ENCODE measurements at places on chromosomes 6 and 20. TPM values are rescaled to one million over a fixed set of nuclear protein-coding genes. Genes with fewer than 3 reads are reported as not detected.

MUC21 gene
- not detected for total RNA-seq

KIFC1 gene
- 0.68 TPM for total RNA-seq

RSPH9 gene
- total RNA-seq = 0.07 TPM

DBNDD2 gene
- total RNA-seq = 15.4 TPM

JPH2 gene
- 0.68 TPM for total RNA-seq

POM121L2 gene
- total RNA-seq = not detected

ASCC3 gene
- total RNA-seq = 77.2 TPM

SLC12A5 gene
- not detected for total RNA-seq

TFAP2C gene
- 8.2 TPM for total RNA-seq

SRSF12 gene
- total RNA-seq = 0.34 TPM

FRK gene
- 1.0 TPM for total RNA-seq

SLC22A1 gene
- 0.34 TPM for total RNA-seq

SEMG1 gene
- not detected for total RNA-seq

OCSTAMP gene
- total RNA-seq = not detected

IL17F gene
- total RNA-seq = not detected

PARD6B gene
- 14.8 TPM for total RNA-seq

CALHM4 gene
- total RNA-seq = not detected

TRIM15 gene
- total RNA-seq = not detected

SPAG4 gene
- total RNA-seq = 3.2 TPM

DEFB126 gene
- not detected for total RNA-seq

MROH8 gene
- under 0.01 TPM for total RNA-seq

BPIFB3 gene
- total RNA-seq = not detected

OR2J3 gene
- not detected for total RNA-seq

MTO1 gene
- total RNA-seq = 39.0 TPM

ADGRF1 gene
- 8.9 TPM for total RNA-seq

CLPSL1 gene
- not detected for total RNA-seq

C20orf144 gene
- total RNA-seq = under 0.01 TPM

ZNF311 gene
- total RNA-seq = 4.8 TPM

LPA gene
- not detected for total RNA-seq

RSPO3 gene
- not detected for total RNA-seq

DNAH8 gene
- total RNA-seq = under 0.01 TPM

TULP1 gene
- not detected for total RNA-seq

TAP1 gene
- total RNA-seq = 63.9 TPM

EDN1 gene
- 20.3 TPM for total RNA-seq

TMEM74B gene
- 0.36 TPM for total RNA-seq

TCP11 gene
- under 0.01 TPM for total RNA-seq

SCRT2 gene
- total RNA-seq = not detected

SLC22A3 gene
- total RNA-seq = 18.6 TPM

ZNF334 gene
- 7.9 TPM for total RNA-seq

C6orf58 gene
- total RNA-seq = not detected

NKX2-4 gene
- total RNA-seq = not detected

NMBR gene
- under 0.01 TPM for total RNA-seq

GHRH gene
- not detected for total RNA-seq

SOX18 gene
- not detected for total RNA-seq

RHAG gene
- not detected for total RNA-seq

EPHA7 gene
- total RNA-seq = under 0.01 TPM

BHLHE23 gene
- not detected for total RNA-seq

FUT9 gene
- under 0.01 TPM for total RNA-seq

ADTRP gene
- total RNA-seq = 25.3 TPM

APCDD1L gene
- total RNA-seq = under 0.01 TPM

PEX3 gene
- 16.4 TPM for total RNA-seq

KDM1B gene
- 30.8 TPM for total RNA-seq

VGLL2 gene
- not detected for total RNA-seq

HLA-DQB1 gene
- not detected for total RNA-seq

NKAIN2 gene
- 0.07 TPM for total RNA-seq

VSX1 gene
- total RNA-seq = not detected
